ENCODE measurements at places on chromosomes 16 and 17. TPM values are rescaled to one million over a fixed set of nuclear protein-coding genes. Genes with fewer than 3 reads are reported as not detected.

- no peak for DNase-seq
These were observed 9.5 kb downstream of the TXNL4B start for GRCh38 chr16:72083778-72084404.

DNA sequence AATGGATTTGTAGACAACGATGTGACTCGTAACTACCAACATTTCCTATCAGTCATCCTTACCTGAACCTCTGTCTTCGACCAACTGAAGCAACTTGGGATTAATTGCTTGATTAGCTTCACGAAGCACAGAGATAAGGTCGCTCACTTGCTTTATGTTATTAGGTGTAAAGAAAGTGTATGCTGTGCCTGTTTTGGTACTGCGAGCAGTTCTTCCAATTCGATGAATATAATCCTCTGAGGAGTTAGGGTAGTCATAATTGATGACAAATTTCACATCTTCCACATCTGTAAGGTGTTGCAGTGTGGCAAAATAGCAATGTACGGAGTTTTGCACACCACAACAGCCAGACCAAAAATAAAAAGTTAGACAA is 3.6 kb upstream of the POLG2 start:
- DNase-seq: no peak

GRCh38 chr17:58911741-58912343 is 156.2 kb downstream of the PPM1E start:
- DNase-seq: no peak

The SEZ6L2 gene
- 0.20 TPM for total RNA-seq

The ACSM5 gene
- 30.5 TPM for total RNA-seq

The PIMREG gene
- not detected for total RNA-seq
